SJSA1 (cell line): ENCODE measurements at places on chromosomes 13 and 19. TPM values are rescaled to one million over a fixed set of nuclear protein-coding genes. Genes with fewer than 3 reads are reported as not detected.

DNA sequence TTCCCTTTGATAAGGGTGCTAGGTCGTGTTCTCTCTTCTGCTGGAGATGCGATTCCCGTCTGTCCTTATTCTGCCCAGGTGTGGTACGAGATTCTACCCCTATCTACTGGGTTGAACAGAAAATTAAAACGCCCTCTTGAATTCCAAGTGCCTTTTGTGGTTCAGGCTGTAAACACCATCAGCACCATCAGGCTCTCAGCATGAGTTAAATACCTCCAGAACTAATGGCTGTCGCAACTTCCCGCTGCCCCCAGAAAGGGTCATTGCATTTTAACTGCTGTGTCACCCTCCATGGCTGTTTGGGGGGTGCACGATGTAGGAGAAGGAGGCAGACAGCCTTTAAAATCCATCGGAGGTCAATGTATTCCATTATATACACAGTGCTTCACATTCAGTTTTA, 177.4 kb downstream of the OXGR1 start:
- no peak overlapping the region for H3K4me3 ChIP-seq
- H3K27me3 ChIP-seq, result no peaks in the 10 kb centered on the region
- H3K27ac ChIP-seq, result no peak overlapping the region
- no peaks in the 10 kb centered on the region for H3K36me3 ChIP-seq

- peaks cover 55% of the 10 kb centered on the region for H3K36me3 ChIP-seq
- no peaks in the 10 kb centered on the region for H3K27me3 ChIP-seq
- peak; percentile 69 for DNase-seq
- peaks cover 11% of the 10 kb centered on the region for H3K4me1 ChIP-seq
- H3K27ac ChIP-seq, result no peak overlapping the region
Observed at GRCh38 chr19:10915130-10916091, 13.0 kb downstream of the YIPF2 start.

DNA sequence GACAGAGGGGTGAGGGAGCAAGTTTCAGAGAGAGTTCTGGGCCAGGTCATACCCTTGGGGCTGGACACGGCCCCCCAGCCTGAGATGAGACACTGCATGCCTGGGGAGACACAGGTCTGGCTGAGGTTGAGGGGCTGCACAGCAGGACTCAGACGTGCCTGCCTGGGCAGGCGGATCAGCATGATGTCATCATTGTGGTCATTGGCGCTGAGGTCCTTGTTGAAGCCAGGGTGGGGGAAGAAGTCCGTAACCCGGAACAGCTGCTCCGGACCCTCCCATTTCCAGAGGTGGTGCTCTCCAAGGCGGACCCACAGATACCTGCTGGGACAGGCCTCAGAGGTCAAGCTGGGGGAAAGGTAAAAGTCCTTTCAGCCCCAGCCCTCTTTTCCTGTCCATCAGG, 5.0 kb upstream of the KLK8 start:
- H3K4me3 ChIP-seq, result no peak overlapping the region
- peaks cover 9% of the 10 kb centered on the region; the same call in 1 of the 2 replicates for H3K27me3 ChIP-seq
- no peak overlapping the region for H3K27ac ChIP-seq
- H3K36me3 ChIP-seq, result no peaks in the 10 kb centered on the region

GRCh38 chr19:32873247-32873959, 3.8 kb upstream of the SLC7A9 start:
- H3K4me3 ChIP-seq, result no peak overlapping the region
- H3K27ac ChIP-seq, result no peak overlapping the region
- no peaks in the 10 kb centered on the region for H3K4me1 ChIP-seq
- peak; percentile 18 for DNase-seq

DNA sequence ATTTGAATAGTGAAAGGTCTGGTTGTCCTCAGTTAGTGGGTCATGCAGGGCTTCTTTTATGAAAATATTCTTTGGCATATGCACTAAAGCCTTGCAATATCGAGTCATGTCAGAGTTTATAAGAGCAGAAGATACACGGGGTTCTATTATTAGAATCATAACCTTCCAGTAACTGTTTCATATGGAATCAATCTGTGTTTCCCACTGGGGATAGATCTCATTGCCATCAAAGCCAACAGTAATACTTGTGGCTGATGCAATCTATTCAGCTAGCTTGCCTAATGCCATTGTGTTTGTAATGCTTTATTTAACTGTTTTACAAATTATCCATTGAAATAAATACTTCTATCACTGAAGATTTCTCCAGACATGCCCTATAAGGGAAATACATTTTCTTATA, 746.9 kb upstream of the PCDH9 start:
- DNase-seq, result no peak
- no peak overlapping the region for H3K4me3 ChIP-seq
- no peaks in the 10 kb centered on the region for H3K36me3 ChIP-seq
- H3K27ac ChIP-seq, result no peak overlapping the region

GRCh38 chr13:19822673-19823072, 39.9 kb upstream of the PSPC1 start:
- peaks cover 22% of the 10 kb centered on the region for H3K36me3 ChIP-seq
- no peak for DNase-seq
- no peak overlapping the region for H3K27ac ChIP-seq
- no peaks in the 10 kb centered on the region for H3K4me1 ChIP-seq
- H3K27me3 ChIP-seq, result no peaks in the 10 kb centered on the region

DNA sequence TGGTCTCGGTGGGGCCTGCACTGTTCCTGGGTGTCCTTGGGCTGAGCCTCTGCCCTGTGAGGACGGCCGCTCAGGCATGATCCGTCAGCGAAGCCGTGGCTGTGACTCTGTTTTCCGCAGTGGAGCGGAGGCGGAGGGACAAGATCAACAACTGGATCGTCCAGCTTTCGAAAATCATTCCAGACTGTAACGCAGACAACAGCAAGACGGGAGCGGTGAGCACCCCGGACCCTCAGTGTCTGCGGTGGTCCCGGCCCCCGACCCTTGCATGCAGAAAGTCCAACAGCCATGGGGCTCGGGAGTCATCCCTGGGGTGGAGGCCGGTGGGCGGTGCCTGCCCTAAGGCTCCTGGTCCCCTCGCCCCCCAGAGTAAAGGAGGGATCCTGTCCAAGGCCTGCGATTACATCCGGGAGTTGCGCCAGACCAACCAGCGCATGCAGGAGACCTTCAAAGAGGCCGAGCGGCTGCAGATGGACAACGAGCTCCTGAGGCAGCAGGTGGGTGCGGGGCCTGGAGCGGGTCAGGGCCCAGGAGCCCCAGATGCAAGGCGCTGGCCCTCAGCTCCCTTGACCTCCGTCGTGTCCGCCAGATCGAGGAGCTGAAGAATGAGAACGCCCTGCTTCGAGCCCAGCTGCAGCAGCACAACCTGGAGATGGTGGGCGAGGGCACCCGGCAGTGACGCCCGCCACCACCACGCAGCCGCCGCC, 3.6 kb upstream of the HAMP start:
- H3K27me3 ChIP-seq, result no peaks in the 10 kb centered on the region
- no peak overlapping the region for H3K27ac ChIP-seq
- DNase-seq, result no peak
- no peak overlapping the region for H3K4me3 ChIP-seq
- peaks cover 19% of the 10 kb centered on the region for H3K36me3 ChIP-seq
- no peaks in the 10 kb centered on the region for H3K4me1 ChIP-seq

DNA sequence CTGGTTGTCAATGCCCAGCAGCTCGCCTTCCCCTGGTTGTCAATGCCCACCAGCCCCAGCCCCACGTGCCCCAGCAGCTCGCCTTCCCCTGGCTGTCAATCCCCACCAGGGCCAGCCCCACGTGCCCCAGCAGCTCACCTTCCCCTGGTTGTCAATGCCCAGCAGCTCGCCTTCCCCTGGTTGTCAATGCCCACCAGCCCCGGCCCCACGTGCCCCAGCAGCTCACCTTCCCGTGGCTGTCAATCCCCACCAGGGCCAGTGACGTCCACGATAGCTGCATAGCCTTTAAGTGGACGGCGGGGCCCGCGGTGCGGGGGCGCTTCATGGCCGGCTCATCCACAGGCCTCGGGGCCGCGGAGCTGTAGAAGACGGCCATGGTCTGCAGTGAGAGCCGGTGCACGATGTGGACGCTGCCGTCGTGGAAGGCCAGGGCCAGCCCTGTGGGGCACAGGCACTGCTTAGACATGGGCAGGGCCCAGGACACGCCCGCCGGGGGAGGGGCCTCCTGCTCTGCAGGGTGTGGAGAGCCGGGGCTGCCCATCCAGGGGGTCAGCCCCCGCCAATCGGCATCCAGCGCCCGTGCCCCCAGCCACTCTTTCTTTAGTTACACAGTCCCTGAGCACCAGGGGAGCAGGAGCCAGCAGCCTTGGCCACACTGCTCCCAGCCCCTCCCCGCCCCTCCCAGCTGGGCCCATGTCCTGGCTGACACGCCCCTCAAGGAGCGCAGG, 13.1 kb downstream of the MED16 start:
- H3K27ac ChIP-seq, result no peak overlapping the region
- no peaks in the 10 kb centered on the region for H3K4me1 ChIP-seq
- DNase-seq, result no peak
- no peaks in the 10 kb centered on the region for H3K27me3 ChIP-seq

DNA sequence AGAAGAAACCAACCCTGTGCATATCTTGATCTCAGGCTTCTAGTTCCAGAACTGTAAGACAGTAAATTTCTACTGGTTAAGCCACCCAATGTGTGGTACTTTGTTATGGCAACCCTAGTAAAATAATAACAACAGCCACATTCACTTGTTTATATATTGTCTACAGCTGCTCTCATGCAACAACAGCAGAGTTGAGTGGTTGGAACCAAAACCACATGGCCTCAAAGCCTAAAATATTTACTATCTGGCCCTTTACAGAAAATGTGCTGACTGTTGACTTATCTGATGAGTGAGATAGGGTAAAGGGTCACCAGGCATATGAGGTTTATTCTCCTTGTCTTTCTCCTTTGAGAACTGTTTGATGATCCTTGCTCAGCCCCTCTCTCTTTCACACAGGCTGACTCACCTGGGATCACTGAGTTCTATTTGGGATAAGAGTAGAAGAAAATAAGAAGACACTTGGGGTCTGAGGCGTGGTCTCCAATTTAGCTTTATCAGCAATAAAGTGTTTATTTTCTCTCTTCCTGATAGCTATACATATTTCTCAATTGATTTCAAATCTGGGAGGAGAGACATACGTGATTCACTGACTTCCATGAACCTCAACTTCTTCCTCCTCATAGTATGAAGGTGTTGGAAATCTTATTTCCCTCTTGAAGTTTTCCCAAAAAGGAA, 227.5 kb upstream of the STARD13 start:
- H3K27me3 ChIP-seq, result no peaks in the 10 kb centered on the region
- H3K36me3 ChIP-seq, result no peaks in the 10 kb centered on the region
- peak overlapping the region; percentile 42; the same call in 1 of the 2 replicates for H3K27ac ChIP-seq
- H3K4me3 ChIP-seq, result no peak overlapping the region

- H3K4me1 ChIP-seq, result peaks cover 14% of the 10 kb centered on the region
- H3K27me3 ChIP-seq, result no peaks in the 10 kb centered on the region
- no peaks in the 10 kb centered on the region for H3K36me3 ChIP-seq
- no peak for DNase-seq
- H3K4me3 ChIP-seq, result no peak overlapping the region
Observed at GRCh38 chr13:40217675-40218074, 448.8 kb downstream of the FOXO1 start.

GRCh38 chr19:57978586-57979289, 4.4 kb upstream of the C19orf18 start:
- H3K27ac ChIP-seq, result no peak overlapping the region
- no peaks in the 10 kb centered on the region for H3K4me1 ChIP-seq
- H3K4me3 ChIP-seq, result no peak overlapping the region
- peaks cover 71% of the 10 kb centered on the region for H3K36me3 ChIP-seq
- H3K27me3 ChIP-seq, result no peaks in the 10 kb centered on the region

Gene CERS4
- total RNA-seq, result not detected in 2 replicates

Gene PMIS2
- not detected in 2 replicates for total RNA-seq

Gene ACP7
- not detected in 2 replicates for total RNA-seq

Gene CEACAM8
- not detected in 2 replicates for total RNA-seq

Gene SYCN
- total RNA-seq, result not detected in 2 replicates

Gene F2RL3
- 0.37 and 0.50 TPM in 2 replicates for total RNA-seq

Gene LGALS14
- not detected in 2 replicates for total RNA-seq

Gene ZNF486
- total RNA-seq, result 0.13 and 1.2 TPM in 2 replicates

Gene KCTD15
- 3.0 and 4.3 TPM in 2 replicates for total RNA-seq
